Caco-2 (cell line): ENCODE measurements at places on chromosomes 7 and 10. TPM values are rescaled to one million over a fixed set of nuclear protein-coding genes. Genes with fewer than 3 reads are reported as not detected.

Gene RAMP3
- not detected in 2 replicates for total RNA-seq

Gene IGF2BP3
- 124 and 127 TPM in 2 replicates for total RNA-seq

Gene ADRA2A
- 0.67 and 0.70 TPM in 2 replicates for total RNA-seq

Gene NXPH1
- total RNA-seq: 1.2 and 3.1 TPM in 2 replicates

Gene ARHGEF5
- total RNA-seq: 21.4 and 26.4 TPM in 2 replicates

Gene GBF1
- total RNA-seq: 69.1 and 69.8 TPM in 2 replicates

Gene ZNF786
- total RNA-seq: 9.4 and 9.5 TPM in 2 replicates

Gene CCDC172
- total RNA-seq: not detected in 2 replicates

Gene MSMB
- total RNA-seq: 0.84 and 4.0 TPM in 2 replicates

DNA sequence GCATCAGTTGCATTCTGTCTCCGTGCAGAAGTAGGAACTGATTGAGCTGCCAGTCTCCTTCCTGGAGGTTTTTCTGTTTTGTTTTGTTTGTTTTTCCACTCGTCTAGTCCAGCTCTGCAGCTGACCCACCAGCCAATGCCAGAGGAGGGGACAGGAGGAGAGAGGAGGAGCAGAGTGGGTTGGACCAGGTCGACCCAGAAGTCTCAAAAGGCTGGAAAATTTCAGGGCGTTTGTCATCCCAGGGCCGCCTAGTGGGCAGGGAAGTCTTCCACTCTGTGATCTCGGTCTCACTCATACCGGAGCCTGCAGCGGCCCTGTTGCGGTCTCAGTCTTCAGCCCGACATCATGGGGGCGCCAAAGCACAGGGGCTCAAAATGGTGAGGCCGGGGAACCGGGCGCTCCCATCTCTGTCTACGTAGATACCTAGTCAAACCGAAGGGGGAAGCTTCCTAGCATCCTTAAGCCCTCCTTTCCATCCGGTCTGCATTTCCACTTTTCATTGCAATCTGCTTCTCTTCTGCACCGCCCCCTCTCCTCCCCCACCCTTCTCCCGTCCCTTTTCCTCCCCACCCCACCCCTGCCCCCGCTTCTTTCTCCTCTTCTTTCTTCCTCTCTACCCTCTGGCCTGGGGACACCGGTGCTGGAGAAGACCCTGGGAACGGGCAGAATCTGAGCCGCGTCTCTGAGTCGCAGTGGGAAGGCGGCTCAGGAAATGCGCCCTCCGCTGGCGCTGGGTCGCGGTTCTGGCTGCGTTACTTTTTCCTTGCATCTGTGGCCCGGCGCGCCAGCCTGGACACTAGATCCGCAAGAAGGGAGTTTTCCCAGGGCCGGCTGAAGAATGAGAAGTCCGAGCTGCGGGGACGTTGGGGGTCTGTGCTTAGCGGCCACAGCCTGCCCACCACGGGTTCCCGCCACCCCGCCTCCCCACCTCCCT is 16.2 kb upstream of the PAX2 start:
- peaks cover 32% of the 10 kb centered on the region for H3K4me1 ChIP-seq
- no peaks in the 10 kb centered on the region for H3K27me3 ChIP-seq
- DNase-seq: peak; percentile 86

DNA sequence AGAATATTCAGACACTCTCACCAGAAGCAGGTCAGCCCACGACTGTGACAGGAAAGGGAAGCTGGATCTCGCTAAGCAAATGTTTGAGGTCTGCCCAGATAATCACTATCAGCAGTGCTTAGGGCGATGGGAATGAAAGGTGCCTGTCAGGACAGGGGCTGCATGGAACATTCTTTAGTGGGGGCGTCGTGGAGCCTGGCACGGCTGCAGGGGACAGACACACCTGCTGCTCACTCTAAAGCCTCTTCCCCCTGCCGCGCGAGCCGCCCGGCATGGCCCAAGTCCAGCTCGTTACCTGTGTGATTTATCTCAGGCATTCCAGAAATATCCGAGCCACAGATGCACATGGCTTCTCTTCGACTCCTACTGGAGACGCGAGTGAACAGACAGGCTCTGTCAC is 235.5 kb downstream of the GLRX3 start:
- H3K36me3 ChIP-seq: no peaks in the 10 kb centered on the region
- H3K4me3 ChIP-seq: no peak overlapping the region
- no peaks in the 10 kb centered on the region for H3K4me1 ChIP-seq
- no peak for DNase-seq

GRCh38 chr10:103677486-103678177 is 177.7 kb downstream of the SH3PXD2A start:
- no peaks in the 10 kb centered on the region for H3K36me3 ChIP-seq
- peak overlapping the region; percentile 93 for H3K27ac ChIP-seq
- H3K4me3 ChIP-seq: no peak overlapping the region
- no peak for DNase-seq

DNA sequence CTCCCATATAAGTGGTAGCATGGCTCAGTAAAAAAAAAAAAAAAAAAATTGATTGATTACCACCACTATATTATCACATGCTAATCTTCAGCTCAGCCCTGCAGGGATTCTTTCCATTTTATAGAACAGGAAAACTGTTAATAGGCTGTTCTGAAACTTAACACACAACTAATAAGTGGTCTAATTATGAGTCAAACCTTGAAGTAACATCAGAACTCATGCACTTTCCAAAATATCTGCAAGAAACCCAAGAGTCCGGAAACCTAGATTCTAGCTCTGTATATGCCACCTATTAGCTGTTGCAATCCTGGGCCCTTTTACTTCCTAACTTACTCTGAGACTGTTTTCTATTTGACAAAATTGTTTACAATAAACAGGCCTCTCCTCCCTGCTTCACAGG is 23.9 kb downstream of the SEM1 start:
- no peak for DNase-seq
- no peak overlapping the region for H3K4me3 ChIP-seq
- no peaks in the 10 kb centered on the region for H3K4me1 ChIP-seq
- H3K27ac ChIP-seq: no peak overlapping the region

GRCh38 chr7:68420342-68421192 is 1177.7 kb upstream of the AUTS2 start:
- no peak overlapping the region for H3K4me3 ChIP-seq
- H3K4me1 ChIP-seq: no peaks in the 10 kb centered on the region
- no peak overlapping the region for H3K27ac ChIP-seq
- no peaks in the 10 kb centered on the region for H3K36me3 ChIP-seq

- H3K4me3 ChIP-seq: no peak overlapping the region
- H3K27me3 ChIP-seq: no peaks in the 10 kb centered on the region
- no peak overlapping the region for H3K27ac ChIP-seq
- DNase-seq: no peak
Observed at GRCh38 chr7:48515171-48515570, 343.9 kb downstream of the ABCA13 start.

DNA sequence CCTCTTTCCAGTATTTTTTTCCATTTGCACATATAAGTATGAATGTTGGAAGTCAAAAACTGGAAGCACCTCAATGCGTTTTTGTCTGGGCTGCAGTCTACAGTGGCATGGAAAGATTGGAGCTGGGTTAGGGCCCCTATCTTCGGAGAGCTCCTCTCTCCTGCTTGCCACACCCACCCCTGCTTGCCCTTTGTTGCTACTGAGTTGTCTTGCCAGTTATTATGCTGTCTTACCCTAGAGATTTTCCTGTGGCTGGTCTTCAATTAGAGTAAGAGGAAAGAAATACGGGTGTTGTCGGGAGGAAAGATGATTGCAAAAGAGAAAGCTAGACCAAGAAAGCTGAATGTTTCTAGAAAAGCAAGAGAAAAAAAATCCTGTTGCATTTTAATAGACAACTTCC is 228.9 kb upstream of the CELF2 start:
- H3K4me3 ChIP-seq: no peak overlapping the region
- no peaks in the 10 kb centered on the region for H3K36me3 ChIP-seq
- H3K27me3 ChIP-seq: no peaks in the 10 kb centered on the region

DNA sequence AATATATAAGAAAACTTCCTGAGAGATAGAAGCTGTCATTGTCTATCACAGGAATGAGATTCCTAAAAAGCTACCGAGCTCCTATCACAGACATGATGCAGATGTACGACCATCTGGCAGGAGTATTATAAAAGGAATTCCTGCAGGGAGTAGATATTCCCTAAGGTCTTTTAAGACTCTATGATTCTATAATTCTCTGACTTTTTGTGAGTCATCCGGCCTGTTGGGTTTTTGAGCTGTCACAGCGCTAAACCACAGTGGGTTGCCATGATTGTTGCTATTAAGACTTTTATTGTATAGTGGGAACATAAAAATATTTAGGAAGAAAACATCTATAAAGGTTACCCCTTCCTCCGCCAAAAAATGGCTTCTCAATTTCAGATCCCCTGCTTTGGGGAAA is 223.4 kb downstream of the BMPER start:
- no peaks in the 10 kb centered on the region for H3K36me3 ChIP-seq
- H3K4me3 ChIP-seq: no peak overlapping the region
- H3K4me1 ChIP-seq: no peaks in the 10 kb centered on the region
- DNase-seq: no peak

- H3K4me3 ChIP-seq: no peak overlapping the region
- no peak overlapping the region for H3K27ac ChIP-seq
- H3K27me3 ChIP-seq: no peaks in the 10 kb centered on the region; the same call in 1 of the 2 replicates
- H3K4me1 ChIP-seq: peaks cover 9% of the 10 kb centered on the region; the same call in 1 of the 2 replicates
- DNase-seq: peak; percentile 84
- no peaks in the 10 kb centered on the region for H3K36me3 ChIP-seq
Observed at GRCh38 chr10:93746844-93747284, 10.9 kb upstream of the LGI1 start.

- no peaks in the 10 kb centered on the region for H3K36me3 ChIP-seq
- H3K4me3 ChIP-seq: no peak overlapping the region
- no peaks in the 10 kb centered on the region for H3K27me3 ChIP-seq
- DNase-seq: peak; percentile 31
- H3K27ac ChIP-seq: peak overlapping the region; percentile 31
Observed at GRCh38 chr7:82699773-82700186, 256.2 kb upstream of the CACNA2D1 start.

DNA sequence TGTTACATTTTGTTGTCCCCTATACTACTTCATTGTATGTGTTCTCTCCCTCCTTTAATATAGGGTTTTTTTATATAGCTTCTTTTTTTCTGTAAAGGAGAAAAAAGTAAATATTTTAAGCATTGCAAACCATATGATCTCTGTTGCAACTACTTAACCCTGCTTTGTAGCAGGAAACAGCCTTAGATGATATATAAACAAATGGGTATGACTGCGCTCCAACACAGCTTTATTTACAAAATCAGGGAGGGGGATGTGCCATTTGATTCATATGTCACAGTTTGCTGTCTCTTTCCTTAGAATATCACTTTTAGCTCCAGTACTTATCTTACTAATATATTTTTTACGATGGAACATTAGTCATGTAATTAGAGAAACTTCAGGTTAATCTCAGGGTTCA is 155.2 kb upstream of the GNAI1 start:
- H3K36me3 ChIP-seq: no peaks in the 10 kb centered on the region
- no peaks in the 10 kb centered on the region for H3K27me3 ChIP-seq
- no peak overlapping the region for H3K27ac ChIP-seq
- DNase-seq: no peak

DNA sequence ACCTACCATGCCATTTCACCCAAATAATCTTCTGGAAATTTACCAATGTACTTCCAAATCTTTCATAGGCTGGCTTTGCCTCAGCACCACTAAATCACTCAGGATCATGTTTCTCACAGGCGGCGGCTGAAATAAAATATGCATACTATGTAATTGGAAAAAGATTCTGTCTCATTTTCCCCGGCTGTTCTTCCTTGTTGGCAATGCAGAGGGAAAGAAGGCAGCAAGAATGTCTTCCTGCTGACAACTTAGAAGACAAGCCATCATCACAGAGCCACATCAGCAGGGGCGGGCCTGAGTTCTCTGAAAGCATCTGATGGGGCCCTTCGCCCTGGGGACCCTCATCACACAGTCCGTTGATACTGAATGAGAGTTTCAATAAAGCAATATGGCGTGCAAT is 39.2 kb upstream of the COL1A2 start:
- H3K27me3 ChIP-seq: no peaks in the 10 kb centered on the region
- DNase-seq: no peak
- no peak overlapping the region for H3K27ac ChIP-seq
- no peaks in the 10 kb centered on the region for H3K4me1 ChIP-seq
- no peak overlapping the region for H3K4me3 ChIP-seq

DNA sequence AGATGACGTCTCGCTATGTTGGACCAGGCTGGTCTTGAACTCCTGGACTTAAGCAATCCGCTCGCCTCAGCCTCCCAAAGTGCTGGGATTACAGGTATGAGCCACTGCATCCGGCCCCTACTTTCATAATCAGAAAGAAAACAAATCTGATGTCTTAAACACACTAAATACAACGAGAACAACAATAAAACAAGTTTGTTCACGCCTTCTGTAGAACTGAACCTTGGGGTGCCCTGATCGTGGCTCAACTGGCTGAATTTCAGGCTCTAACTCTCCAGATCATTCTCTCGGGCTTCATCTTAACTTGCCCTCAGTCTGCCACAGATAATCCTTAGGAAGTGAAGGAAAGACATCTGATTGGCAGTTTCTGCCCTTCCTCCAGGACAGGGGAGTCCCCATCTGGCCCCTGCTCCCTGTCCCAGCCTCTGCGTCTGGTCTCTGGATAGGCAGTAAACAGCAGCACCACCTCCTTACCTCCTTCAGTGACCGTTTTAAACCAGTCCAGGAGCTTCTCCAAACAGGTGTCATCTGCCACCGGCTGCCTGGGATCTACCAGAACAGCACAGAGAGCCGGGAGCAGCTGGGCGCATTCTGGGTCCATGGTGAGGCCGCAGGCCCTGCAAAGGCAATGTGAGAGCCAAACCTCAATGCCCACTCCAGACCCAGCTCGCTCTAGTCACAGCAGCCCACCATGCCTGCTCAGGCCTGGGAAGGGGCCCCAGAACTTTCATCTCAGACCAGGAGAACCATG is 1.3 kb downstream of the BRAT1 start:
- no peak for DNase-seq
- no peaks in the 10 kb centered on the region for H3K36me3 ChIP-seq
- peak overlapping the region; percentile 89 for H3K27ac ChIP-seq

- H3K36me3 ChIP-seq: no peaks in the 10 kb centered on the region
- no peak for DNase-seq
- H3K27me3 ChIP-seq: no peaks in the 10 kb centered on the region
Observed at GRCh38 chr7:152424348-152425108, 11.3 kb downstream of the KMT2C start.

DNA sequence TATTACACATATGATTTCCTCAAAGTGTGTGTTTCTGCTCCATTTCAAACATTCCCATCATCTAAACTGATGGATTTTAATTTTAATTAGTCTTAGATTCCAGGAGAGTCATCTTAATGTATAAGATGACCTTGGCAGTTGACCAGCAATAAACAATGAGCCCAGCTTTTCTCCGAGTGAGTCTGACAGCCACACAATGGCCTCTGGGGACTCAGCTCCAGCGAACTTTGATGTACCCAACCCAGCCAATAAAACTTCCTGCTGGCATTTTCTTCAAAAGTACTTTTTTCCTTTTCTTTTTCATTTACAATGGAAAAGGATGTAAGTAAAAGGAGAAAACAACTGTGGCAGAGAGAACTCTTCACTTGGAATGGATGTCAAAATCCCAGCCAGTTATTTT is 139.1 kb upstream of the CTBP2 start:
- no peak overlapping the region for H3K27ac ChIP-seq
- no peak overlapping the region for H3K4me3 ChIP-seq
- no peak for DNase-seq
- H3K27me3 ChIP-seq: no peaks in the 10 kb centered on the region

- peaks cover under 1% of the 10 kb centered on the region; the same call in 1 of the 2 replicates for H3K4me1 ChIP-seq
- H3K27ac ChIP-seq: no peak overlapping the region
- H3K27me3 ChIP-seq: no peaks in the 10 kb centered on the region
- no peak overlapping the region for H3K4me3 ChIP-seq
Observed at GRCh38 chr7:155256081-155256760, 41.5 kb upstream of the INSIG1 start.
